Peyer's patch (tissue), 4 donors: ENCODE measurements at places on chromosomes 11 and 22. TPM values are rescaled to one million over a fixed set of nuclear protein-coding genes. Genes with fewer than 3 reads are reported as not detected.

Gene CHRNA10
- total RNA-seq = 2.0 TPM

Gene RIMBP3C
- total RNA-seq = 0.83 TPM

Gene SOX6
- total RNA-seq = 144 TPM

Gene PLAAT2
- total RNA-seq = 144 TPM

Gene CARD18
- not detected for total RNA-seq

DNA sequence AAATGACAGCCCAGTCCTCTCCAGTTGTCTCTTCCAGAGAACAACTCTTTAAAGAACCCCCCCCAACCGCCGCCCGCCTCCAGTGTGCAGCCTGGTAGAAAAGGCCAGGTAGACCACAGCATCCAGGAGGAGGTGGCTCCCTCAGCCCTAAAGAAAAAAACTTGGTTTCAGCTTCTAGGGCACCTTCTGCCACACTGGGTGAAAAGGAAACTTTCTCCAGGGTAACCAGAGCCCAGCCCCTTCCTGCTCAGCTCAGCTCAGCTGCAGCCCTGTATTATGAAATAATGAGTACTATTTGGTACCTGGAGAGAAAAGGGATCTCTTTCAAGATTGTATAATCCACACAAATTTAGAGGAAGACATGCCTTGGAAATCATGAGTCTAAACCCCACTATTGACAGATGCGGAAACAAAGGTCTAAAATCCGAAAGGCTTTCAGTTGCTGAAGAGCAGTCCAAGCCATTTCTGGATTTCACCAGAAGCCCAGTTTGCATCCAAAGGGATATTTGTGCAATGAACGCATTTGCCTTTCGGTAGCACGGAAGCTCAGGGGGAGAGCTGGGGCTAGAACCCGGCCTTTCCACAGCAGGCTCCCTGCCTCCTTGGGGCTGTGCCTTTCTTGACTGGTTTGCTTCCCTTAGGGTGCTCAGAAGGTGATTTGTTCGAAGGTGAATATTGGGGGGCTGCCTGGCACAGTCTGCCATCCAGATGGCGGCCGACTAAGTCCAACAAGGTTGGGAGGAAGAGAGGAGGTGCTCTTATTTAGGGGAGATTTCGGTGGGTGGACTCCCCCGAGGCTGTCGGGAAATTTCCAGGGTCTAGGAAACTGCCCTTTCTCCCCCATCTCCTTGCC lies 3.3 kb downstream of the FXYD6 start:
- H3K36me3 ChIP-seq = no peaks in the 10 kb centered on the region
- H3K27ac ChIP-seq = no peak overlapping the region
- no peaks in the 10 kb centered on the region for H3K27me3 ChIP-seq
- no peak for DNase-seq
- H3K4me1 ChIP-seq = no peaks in the 10 kb centered on the region

DNA sequence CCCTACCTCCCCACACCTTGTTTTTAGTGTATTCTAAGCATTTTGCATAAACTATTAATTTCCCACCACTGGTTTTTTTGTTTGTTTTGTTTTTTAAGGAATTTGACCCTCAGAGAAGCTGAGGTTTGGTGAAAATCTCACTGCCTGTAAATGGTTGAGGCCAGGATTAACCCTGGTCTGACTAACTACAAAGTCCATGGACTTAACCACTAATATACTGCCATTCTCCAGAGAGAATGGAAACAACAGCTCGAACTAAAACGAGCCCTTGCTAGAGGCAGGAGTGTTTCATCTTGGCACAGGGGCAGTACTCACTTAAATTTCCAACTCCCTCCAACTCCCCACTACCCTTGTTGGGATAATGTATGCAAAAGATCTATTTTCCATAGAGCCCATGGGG lies 3.0 kb downstream of the CTNND1 start:
- no peaks in the 10 kb centered on the region for H3K27me3 ChIP-seq
- H3K4me3 ChIP-seq = peak overlapping the region; percentile 59
- H3K36me3 ChIP-seq = no peaks in the 10 kb centered on the region
- peak overlapping the region; percentile 87 for H3K27ac ChIP-seq

- H3K27ac ChIP-seq = no peak overlapping the region
- H3K27me3 ChIP-seq = no peaks in the 10 kb centered on the region
- peaks cover 24% of the 10 kb centered on the region for H3K4me1 ChIP-seq
- no peak for DNase-seq
- no peak overlapping the region for H3K4me3 ChIP-seq
Measured at GRCh38 chr11:68998390-68998911, 14.6 kb downstream of the MRGPRF start.

DNA sequence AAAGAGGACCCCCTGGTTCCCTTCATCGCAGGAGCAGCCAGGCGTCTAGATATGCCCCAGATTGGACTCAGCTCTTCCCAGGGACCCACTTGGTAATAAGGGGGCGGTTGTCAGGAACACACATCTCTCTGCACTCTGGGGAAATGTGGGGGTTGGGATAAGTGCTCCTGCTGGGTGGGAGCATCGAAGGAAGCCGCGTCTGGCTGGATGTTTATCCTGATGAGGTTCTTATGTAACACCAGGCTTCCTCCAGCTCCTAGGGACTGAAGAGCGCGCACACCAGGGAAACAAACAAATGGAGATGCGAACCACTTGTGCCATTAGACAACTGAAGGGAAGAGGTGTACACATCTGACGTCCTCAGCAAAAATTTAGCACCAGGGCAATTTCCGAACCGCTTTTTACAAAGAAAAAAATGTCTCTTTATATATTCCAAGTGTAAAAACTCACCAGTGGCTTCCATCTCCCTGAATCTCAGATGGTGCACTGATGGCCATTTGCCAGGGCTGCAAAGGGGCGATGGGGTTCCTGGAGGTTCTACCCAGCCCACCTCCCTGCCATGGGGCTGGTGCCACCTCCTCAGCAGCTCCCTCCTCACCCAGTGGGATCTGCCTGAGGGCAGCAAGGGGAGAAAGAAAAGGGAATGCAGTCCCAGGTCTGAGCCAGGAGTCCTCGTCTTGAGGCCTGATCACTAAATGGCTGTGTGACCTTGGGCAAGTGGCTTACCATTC lies 89.4 kb downstream of the PKNOX2 start:
- no peaks in the 10 kb centered on the region for H3K36me3 ChIP-seq
- no peak for DNase-seq
- no peak overlapping the region for H3K4me3 ChIP-seq
- peak overlapping the region; percentile 39 for H3K27ac ChIP-seq
- H3K4me1 ChIP-seq = no peaks in the 10 kb centered on the region
- H3K27me3 ChIP-seq = no peaks in the 10 kb centered on the region

DNA sequence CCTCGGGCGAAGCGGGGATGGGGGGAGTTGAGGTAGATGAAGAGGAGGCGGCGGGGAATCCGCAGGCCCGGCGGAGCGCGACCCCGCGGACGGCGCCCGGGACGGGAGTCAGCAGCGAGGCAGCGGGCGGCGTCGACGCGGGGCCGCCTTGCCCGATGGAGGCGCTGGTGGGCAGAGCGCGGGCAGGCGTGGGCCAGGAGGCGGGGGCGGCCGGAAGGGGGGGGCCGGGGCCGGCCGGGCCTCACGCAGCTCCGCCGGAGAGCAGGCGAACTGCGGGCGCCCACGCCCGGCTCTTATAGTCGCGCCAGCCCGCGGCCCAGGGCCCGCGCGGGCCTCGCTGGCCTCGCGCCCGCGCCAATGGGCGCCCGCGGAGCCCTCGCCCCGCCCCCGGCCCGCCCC lies at the start of gene IGF2:
Gene IGF2, minus strand, starts transcription at position 267 of the 399 bp plus-strand sequence. CDS start 3,866 bp downstream, outside the sequence.
- H3K27me3 ChIP-seq = no peaks in the 10 kb centered on the region
- H3K4me3 ChIP-seq = peak within 1 kb of the TSS; percentile 34
- H3K4me1 ChIP-seq = peaks cover 32% of the 10 kb centered on the region

DNA sequence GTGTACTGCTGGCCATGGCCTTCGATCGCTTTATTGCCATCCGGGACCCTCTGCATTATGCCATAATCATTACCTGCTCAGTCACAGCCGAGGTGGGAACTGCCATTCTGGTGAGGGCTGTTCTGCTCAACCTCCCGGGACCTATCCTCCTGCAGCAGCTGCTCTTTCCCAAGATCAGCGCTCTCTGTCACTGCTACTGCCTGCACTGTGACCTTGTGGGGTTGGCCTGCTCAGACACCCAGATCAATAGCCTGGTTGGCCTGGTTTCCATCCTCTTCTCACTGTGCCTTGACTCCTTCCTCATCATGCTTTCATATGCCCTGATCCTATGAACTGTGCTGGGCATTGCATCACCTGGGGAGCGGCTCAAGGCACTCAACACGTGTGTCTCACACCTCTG lies 24.9 kb upstream of the TRIM21 start:
- H3K27ac ChIP-seq = no peak overlapping the region
- H3K4me3 ChIP-seq = no peak overlapping the region
- no peak for DNase-seq
- no peaks in the 10 kb centered on the region for H3K36me3 ChIP-seq
- H3K4me1 ChIP-seq = no peaks in the 10 kb centered on the region

DNA sequence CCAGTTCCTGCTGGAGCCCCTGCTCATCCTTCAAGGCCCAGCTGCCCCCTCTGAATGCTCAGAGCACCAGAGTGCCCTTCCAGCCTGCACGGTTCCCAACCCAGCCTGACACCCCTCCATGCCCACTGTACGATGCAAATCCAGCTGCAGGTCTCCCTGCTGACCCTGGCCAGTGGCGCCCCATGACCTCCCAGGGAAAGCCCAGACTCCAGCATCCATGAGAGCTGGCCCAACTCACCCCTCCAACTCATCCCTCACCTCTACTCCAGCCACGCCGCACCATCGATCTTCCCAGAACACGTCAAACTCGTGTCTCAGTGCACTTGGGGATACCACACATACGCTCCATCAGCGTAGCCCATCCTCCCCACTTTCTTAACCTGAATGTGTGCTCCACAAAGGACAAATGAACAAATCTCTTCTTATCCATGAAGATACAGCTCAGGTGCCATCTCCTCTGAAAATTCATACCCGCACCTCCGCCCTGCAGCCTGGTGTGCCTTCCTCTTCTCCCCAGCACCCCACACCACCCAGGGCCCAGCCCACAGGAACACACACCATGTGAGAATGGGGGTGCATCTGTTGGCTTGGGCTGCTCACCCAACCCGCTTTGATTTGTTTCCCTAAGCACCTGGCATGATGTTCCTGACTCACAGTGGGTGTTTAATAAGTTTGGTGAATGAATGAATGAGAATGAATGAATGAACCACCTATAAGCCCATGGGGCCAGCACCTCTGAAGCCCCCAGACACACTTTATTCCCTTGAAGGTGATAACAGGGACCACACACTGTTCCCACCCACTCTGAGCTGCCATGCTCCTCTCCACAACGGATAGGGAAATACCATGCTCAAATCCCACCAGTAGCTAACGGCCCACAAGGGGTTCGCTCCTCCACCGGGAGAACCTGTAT lies 6.2 kb downstream of the PLA2G6 start:
- H3K36me3 ChIP-seq = no peaks in the 10 kb centered on the region
- peaks cover 30% of the 10 kb centered on the region for H3K4me1 ChIP-seq
- H3K27ac ChIP-seq = no peak overlapping the region
- no peaks in the 10 kb centered on the region for H3K27me3 ChIP-seq
- no peak for DNase-seq

- H3K4me1 ChIP-seq = peaks cover 15% of the 10 kb centered on the region
- peak overlapping the region; percentile 99 for H3K27ac ChIP-seq
Measured at GRCh38 chr22:49959782-49960158, 802 bp upstream of the PIM3 start.

DNA sequence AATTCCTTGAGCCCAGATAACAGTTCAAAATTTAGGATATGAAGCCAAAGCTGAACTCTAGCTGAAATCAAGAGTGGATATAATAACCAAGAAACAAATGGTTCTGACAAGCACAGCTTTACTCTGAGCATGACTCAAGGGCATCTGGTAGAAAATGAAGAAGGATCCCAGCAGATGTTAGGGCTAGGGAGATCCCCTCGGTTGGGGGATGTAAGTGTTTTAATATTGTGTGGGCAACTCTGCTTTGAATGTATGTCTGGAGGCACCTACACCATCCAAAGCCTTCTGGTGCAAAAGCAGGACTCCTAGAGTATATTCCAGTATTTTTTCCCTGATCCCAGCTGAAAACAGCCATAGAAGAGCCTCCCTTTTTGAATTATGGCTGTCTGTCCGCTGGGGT lies 61.7 kb downstream of the FLI1 start:
- H3K4me3 ChIP-seq = no peak overlapping the region
- DNase-seq = no peak
- peaks cover 16% of the 10 kb centered on the region for H3K4me1 ChIP-seq
- H3K27ac ChIP-seq = no peak overlapping the region
- H3K36me3 ChIP-seq = no peaks in the 10 kb centered on the region

GRCh38 chr11:80084608-80085007 lies 643.8 kb upstream of the TENM4 start:
- DNase-seq = no peak
- H3K36me3 ChIP-seq = no peaks in the 10 kb centered on the region
- H3K4me1 ChIP-seq = no peaks in the 10 kb centered on the region

DNA sequence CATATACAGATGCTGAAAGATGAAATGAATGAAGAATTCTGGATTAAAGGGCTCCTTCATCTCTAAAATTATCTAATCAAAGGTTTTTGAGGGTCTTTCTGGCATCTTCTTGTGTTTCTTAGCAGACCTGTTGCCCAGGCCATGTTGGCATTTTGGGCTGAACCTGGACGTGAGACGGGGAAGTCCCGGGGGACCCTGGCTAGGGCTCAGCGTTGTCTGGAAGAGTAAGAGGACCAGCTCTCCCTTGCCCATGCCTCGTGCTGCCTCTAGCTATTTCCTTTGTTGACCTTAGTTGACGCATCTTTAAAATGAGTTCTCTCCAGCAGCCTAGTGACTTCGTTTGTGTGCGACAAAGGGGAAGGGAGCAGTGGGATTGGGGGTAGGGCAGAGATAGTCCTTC lies 152.2 kb downstream of the ST3GAL4 start:
- no peak overlapping the region for H3K4me3 ChIP-seq
- H3K4me1 ChIP-seq = no peaks in the 10 kb centered on the region
- no peaks in the 10 kb centered on the region for H3K36me3 ChIP-seq
- no peak for DNase-seq

DNA sequence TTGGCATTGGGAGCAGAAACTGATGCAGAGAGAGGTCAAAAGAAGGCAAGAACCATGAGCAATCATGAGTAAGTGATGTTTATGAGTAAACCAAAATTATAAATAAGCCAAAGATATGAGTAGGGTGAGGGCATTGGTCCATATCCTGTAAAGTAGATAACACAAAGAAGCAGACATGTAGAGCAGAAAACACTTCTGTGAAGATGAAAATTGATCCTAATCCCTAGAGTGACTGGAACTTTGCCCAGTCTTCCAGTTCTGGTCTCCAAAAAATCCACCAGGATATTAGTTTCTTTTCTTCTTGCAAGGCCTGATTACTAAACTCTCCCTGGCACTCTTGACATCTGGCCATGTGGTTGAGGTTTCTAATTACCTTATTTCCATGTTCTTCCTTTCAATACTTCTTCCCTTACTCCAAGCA lies 13.7 kb upstream of the DRD2 start:
- no peak overlapping the region for H3K27ac ChIP-seq
- H3K36me3 ChIP-seq = no peaks in the 10 kb centered on the region
- no peaks in the 10 kb centered on the region for H3K4me1 ChIP-seq
- no peak for DNase-seq
